ENCODE measurements at places on chromosomes 2 and 18.

- no peak for DNase-seq
Measured at GRCh38 chr18:58279504-58280175, 235.6 kb downstream of the NEDD4L start.

GRCh38 chr2:102591491-102592045 lies 27.8 kb upstream of the SLC9A2 start:
- no peak for DNase-seq

DNA sequence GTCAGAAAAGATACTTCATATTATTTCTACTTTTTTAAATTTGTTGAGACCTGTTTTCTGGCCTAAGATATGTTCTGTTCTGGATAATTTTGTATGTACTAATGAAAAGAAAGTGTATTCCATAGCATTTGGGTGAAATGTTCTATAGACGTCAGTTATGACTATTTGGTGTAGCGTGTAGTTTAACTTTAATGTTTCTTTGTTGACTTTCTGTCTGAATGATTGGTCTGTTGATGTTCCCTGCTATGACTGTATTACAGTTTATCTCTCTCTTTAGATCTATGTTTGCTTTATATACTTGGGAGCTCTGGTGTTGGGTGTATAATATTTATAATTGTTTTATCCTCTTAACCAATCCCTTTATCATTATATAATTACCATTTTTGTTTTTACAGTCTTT lies 352.4 kb downstream of the PTPRM start:
- DNase-seq: no peak

GRCh38 chr2:75541430-75541829 lies 19.3 kb downstream of the EVA1A start:
- no peak for DNase-seq

GRCh38 chr2:23495661-23496114 lies 110.7 kb downstream of the KLHL29 start:
- no peak for DNase-seq

DNA sequence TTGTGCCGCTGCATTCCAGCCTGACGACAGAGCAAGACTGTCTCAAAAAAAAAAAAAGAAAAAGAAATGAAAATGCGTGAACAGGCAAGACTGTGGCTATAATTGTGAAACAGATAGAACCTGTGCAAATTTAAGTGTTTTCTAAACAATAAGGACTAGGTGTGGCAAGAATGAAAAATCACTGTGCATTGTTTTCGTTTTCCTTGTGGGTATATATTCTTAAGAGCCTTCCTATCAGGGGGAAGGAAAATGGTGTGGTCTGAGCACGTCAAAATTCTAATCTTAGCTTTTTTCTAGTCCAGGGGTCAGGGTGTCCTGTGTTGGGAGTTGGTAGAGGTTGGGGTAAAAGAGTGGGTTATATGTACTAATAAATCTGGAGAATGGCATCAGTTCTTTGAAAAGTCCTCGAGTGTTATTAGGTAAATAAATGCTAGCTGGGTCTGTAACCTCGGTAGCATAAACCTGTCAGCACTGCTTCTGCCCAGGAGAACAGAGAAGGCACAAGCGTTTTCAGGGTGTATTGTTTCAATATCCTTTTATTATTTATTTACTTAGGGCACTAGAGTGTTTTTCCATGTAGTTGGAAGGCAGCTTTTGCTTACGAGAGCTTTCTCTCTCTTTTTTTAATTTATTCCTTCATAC lies 11.6 kb downstream of the ATP6V1C2 start:
- DNase-seq: no peak

- no peak for DNase-seq
Measured at GRCh38 chr2:43000242-43001054, 208.1 kb upstream of the HAAO start.

DNA sequence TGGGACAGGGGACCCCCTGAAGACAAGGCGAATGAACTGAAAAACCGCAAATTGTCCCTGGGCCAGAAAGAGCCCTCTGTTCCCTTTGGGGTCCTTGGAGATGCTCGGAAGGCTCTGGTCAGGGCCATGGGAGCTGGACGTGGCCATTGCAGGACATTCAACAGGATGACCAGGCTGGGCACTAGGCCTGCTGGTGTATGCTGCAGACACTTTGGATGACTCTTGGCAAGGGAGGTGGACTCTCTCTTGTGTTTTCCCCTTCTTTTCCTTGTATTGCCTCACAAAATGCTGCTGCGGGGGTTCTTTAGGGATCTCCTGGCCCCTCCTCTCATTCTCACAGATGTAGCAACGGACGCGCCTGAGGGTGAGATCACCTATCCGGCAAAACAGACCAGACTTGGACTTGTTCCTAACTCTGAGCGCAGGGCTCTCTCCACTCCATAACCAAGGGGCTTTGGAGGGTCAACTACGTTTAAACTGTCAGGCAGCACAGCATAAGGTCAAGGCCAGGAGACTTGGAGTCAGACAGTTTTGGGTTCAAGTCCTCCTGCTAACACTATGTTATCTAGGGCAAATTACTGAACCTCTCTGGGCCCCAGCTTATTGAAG lies 41.8 kb upstream of the SH3RF3 start:
- no peak for DNase-seq

DNA sequence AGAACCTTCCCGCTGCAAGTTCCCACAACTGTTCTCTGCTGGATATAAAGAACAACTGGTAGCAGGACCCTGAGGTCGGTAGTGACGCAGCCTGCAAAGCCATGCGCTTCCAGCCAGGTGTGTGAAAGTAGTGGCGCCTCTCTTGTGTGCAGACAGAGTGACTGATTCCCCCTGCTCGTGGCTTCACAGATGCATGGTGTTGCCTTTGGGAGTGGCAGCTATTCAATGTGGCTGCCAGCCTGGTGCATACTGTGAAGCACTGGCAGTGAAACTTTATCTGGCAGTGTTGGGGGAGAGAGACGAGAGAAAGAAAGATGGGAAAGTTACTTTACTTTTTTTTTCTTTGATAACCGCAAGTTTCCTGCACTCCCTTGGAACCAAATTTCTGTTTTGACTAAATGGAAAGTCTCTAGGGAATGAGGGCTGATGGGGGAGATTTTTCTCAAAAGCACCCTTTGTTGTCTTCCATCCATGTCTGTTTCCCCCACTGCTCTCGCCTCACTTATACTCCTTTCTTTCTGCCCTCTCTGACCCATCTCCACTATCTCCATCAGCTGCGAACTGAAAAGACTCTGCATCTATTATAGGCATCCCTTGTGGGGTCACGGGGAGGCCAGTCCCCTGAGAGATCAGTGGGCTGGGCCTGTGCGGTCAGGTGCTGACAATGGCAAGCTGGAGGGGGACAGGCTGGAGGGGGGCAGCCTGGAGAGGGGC lies 90.0 kb upstream of the TNP1 start:
- DNase-seq: no peak

DNA sequence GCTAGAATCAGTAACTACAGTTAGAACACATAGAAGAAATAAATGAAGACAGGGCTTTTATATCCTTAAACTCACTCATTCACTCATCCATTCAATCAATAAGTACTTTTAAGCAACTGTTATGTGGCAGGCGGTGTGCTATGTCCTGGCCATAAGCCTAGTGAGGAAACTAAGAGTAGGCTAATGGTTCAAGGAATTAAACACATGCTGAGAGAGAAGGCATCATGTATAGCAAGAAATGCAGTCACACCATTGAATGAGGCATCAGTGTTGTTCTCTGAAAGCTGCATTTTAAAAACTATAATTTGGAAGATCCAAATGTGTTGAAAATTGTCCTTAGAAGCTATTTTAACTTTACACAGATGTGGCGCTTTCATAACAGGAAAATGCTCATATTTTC lies 86.5 kb upstream of the DTNA start:
- DNase-seq: no peak

- no peak for DNase-seq
Measured at GRCh38 chr2:191530618-191531017, 147.3 kb upstream of the NABP1 start.

- DNase-seq: no peak
Measured at GRCh38 chr2:85590950-85591349, 4.6 kb upstream of the RNF181 start.

DNA sequence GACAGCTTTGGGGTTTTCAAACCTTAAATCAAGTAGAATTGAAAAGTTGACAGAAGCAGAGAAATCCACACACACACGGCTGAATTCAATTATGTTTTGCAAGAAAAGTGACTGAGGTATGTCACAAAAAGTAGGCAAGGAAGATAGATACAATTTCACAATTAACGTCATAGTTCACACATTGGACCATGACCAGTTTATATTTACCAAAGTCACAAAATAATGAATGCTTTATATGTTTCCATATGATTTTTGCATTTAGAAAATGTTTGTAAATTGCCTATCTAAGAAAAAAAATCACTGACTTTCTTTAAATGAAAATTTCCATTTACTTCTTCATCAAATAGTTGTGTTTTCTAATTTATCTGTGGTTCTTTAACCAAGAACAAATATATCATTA lies 29.4 kb upstream of the ZNF516 start:
- no peak for DNase-seq

DNA sequence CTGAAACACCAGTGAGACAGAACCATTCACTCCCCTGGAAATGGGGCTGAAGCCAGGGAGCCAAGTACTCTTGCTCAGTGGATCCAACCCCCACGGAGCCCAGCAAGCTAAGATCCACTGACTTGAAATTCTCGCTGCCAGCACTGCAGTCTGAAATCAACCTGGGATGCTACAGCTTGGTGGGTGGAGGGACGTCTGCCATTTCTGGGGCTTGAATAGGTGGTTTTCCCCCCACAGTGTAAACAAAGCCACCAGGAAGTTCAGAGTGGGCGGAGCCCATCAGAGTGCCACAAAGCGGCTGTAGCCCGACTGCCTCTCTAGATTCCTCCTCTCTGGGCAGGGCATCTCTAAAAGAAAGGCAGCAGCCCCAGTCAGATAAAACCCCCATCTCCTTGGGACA lies 292.8 kb downstream of the LNPK start:
- no peak for DNase-seq

All from stimulated activated CD4-positive, alpha-beta T cell treated with anti-CD3 and anti-CD28 coated beads, Interleukin-1b, Interleukin-23, amount 100 ng/mL, for 1 hour (primary cell).